T follicular helper cell (primary cell): ENCODE measurements at places on chromosomes 2 and 18.

GRCh38 chr2:111122631-111123421 is 2.1 kb downstream of the BCL2L11 start:
- DNase-seq: no peak

GRCh38 chr2:220029013-220029412 is 401.6 kb downstream of the SLC4A3 start:
- DNase-seq: no peak

DNA sequence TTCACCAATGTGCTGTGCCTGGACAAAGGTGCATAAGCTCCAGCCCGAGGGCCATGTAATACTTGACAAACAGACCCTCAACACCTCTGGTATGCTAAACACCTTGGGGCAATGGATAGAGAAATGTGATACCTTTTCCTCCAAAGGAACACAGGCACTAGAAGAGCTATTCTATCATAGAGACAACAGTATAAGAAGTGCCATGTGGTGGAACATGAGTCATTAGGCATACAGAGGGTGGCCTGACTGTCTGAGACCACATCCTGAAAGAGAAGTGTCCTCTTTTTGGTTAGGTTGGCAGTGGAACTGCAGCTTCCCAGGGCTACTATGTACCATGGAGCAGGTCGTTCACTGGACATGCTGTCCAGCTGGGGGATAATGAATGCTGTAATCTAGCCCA is 153.9 kb downstream of the INSIG2 start:
- DNase-seq: no peak

- no peak for DNase-seq
Observed at GRCh38 chr2:122011493-122012270, 256.2 kb downstream of the TSN start.

- no peak for DNase-seq
Observed at GRCh38 chr2:12870692-12871091, 154.0 kb downstream of the TRIB2 start.

- no peak for DNase-seq
Observed at GRCh38 chr18:70195852-70196434, 9.5 kb downstream of the RTTN start.

GRCh38 chr2:223051693-223052289 is at the start of gene KCNE4:
KCNE4 (plus strand) TSS chr2:223052190; CDS start chr2:223052831, 641 bp downstream.
- no peak for DNase-seq

GRCh38 chr2:64291181-64291580 is 147.0 kb upstream of the PELI1 start:
- DNase-seq: no peak

DNA sequence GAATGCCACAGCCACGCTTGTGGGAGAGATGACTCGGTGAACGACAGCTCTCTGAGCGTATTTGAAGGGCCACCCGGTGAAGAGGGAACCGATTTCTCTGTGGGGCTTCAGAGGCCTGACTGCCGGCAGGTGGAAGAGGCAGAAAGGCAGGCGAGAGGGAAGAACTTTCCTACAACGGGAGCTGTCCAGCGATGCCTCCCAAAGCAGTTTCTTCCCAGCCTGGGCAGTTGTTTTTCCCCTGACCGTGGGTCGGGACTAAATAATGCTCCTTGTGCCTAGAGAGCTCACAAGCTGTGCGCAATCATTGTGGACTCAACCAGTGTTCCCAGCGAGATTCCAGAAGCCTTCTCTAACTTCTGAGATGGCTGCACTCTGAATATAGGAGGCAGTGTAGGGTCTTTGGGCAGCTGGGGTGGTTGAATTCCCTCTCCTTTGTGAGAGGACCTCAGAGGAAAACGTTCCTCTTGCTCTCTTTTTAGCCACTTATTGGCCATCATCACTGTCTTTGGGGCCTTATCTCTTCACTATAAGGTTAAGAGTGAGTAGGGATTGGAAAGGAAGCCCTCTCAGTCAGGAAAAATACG is 710 bp downstream of the SEC11C start:
- DNase-seq: no peak

- no peak for DNase-seq
Observed at GRCh38 chr2:7119132-7119835, 202.1 kb downstream of the RNF144A start.

GRCh38 chr2:86285981-86286380 is 51.4 kb downstream of the REEP1 start:
- no peak for DNase-seq

DNA sequence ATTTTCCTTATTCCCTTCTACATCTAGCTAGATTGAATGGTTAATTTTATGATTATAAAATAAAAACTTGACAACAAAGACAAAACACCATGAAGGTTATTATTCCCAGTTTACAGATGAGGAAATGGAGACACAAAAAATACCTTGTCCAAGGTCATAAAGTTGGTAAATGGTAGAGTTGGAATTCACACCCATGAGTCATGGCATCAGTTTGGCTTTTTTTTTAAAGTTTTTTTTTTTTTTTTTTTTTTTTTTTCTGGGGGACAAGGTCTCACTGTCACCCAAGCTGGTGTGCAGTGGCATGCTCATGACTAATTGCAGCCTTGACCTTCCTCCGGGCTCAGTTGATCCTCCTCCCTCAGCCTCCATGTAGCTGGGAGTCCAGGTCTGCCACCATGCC is 70.0 kb downstream of the MTX2 start:
- no peak for DNase-seq

- DNase-seq: no peak
Observed at GRCh38 chr2:3913166-3913565, 209.8 kb downstream of the DCDC2C start.

DNA sequence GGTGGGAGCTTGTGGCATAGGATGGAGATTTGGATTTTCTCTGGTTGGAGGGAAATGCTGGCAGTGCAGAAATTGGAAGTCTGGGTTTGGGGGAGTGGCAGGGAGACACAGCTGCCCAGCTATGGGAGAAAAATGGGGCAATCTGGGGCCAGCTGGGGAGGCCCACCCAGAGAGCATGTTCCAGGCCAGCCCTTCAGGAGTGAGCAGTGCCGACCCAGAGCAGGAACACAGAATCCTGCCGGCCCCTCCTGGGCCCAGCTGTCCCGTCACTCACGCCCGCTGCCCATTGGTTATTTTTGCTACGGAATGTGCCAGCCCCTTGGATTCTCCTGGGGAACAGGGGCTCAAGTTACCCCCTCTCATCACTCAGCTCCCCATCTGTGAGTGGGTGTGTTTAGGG is 4.9 kb downstream of the SPEG start:
- DNase-seq: no peak

DNA sequence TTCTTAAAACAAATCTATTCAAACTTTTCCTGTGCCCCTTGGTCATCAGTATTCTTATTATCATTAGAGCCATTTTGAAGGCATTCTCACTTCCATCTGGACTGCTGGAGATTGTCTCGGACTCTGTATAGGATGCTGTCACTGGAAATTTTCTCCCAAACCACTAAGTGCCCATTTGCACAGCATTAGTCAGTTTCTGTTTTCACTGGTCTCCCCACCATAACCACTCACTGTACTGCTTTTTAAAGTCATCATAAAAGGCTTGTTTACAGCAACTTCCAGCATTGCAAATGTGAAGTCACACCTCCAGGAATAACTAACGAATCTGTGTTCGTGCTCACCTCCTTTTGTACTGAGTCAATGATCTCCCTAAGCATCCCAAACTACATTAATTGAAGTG is 150.9 kb upstream of the SERTAD2 start:
- no peak for DNase-seq

DNA sequence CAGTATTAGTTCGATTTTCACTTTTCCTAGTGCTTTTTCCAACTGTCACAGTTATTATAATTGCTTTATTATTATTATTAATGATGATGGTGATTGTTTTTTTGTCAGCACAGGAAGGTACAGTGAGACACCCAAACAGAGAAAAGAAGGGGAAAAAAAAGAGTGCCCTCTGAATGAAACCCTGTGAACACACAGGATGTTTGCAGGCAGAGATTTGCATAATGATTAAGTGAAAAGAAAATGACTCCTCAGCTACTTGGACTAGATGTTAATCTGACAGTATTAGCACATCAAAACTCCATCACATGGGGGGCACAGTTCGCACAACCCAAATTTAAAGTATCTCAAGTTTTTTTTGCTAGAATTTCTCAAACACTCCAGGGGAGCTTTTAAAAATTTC is 32.9 kb downstream of the ADD2 start:
- no peak for DNase-seq

- no peak for DNase-seq
Observed at GRCh38 chr2:200077838-200078237, 122.5 kb downstream of the MAIP1 start.

DNA sequence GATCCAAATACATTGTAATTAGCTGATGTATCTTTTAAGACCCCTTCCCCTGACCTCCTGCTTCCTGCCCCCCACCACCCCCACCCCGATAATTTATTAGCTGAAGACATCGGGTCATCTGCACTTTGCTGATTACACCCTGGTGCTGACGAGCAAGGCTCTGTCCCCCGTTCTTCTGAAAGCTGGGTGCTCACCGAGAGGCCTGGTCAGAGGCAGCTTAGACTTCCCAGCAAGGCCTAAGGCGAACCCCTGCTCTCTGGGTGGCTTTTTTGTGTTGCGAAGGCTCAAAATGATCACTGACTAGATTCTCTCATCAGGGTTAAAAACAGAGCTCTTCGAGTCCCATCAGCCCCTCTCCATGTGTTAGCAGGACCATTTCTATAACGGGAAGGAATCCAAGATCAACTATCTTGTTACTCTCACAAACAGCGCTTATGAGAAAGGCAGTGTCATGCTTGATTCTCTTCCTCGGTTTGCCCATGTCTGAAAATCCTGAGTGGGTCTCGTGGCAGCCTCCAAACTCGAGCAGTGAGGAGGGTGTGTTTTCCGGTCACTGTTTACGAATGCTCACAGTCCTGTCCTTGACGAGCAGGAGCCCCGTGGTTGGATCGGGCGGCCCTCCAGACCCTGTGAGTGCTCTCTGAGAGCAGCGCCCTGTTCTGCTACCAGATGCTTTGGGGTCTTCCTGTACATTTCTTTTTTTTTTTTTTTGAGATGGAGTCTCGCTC is 201.6 kb downstream of the HDAC4 start:
- DNase-seq: no peak
